ENCODE measurements at places on chromosomes 5 and 9.

DNA sequence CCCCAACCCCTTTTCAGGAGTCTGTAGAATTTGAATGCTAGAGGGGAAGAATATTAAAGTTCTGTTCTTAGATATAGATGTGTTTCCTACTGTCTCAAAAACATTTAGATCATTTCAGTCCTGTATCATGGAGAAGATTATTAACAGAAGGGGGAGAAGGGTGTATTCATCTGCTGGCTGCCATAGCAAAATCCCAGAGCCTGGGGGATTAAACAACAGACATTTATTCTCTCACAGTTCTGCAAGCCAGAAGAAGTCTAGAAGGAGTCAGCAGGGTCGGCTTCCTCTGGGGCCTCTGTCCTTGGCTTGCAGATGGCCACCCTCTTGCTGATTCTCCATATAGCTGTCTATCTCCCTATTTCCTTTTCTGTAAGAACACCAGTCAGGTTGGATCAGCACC is 150.1 kb upstream of the OTULINL start:
- DNase-seq, result no peak

DNA sequence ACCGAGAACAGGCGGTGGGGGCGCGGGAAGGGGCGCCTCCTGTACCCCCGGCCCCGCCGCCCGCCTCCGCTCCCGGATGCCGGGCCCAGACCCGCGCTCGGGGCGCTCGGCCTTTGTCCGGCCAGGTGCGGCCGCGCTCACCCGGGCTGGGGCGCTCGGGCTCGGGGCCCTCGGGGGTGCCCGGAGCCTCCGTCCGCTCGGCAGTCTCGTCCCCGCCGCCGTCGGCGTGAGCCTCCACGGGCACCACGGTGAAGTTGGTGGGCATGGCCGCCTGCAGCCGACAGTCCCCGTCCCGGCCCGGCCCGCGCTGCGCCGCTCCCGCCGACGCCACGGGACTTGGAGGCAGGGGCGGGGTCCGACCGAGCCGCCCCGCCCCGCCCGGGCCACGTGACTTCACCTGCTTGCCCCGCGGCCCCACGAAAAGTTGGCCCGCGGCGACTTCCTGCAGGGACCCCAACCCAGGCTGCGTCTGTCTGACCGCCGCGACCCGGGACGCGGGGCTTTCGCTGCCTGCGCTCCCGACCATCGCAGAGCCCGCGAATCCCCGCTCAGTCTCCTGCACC is at the start of gene SLC12A7:
Gene SLC12A7, minus strand, starts transcription at position 337 of the 563 bp plus-strand sequence. Its CDS starts 72 bp downstream, at position 265.
- no peak for DNase-seq

- no peak for DNase-seq
These were observed 60.6 kb upstream of the SAP30L start for GRCh38 chr5:154385236-154385512.

GRCh38 chr5:104498281-104498680 is 935.7 kb upstream of the NUDT12 start:
- DNase-seq, result no peak

DNA sequence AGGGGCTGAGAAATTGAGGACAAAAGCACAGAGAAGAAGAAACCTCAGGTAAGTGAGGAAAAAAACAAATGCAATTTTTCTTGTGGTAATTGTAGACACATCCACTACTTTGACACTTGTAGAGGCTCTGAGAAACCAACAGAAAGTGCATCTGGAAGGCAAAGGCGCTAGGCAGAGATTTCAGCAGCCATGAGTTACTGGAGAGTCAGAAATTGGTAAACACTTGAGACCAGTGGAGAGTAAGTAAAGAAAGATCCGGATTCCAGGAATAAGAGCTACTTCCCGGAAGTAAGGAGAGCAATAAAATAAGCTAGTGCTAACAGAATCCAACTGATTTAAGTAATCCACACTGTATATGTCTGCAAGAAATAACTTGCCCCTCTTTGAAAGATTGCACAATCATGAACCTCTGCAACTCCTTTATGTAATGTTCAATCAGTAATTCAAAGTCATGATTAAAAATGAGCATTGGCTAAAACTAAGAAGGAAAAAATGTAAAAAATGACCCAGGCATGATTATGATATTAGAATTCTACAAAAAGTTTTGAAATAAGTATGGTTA is 382.1 kb downstream of the CDH18 start:
- no peak for DNase-seq

DNA sequence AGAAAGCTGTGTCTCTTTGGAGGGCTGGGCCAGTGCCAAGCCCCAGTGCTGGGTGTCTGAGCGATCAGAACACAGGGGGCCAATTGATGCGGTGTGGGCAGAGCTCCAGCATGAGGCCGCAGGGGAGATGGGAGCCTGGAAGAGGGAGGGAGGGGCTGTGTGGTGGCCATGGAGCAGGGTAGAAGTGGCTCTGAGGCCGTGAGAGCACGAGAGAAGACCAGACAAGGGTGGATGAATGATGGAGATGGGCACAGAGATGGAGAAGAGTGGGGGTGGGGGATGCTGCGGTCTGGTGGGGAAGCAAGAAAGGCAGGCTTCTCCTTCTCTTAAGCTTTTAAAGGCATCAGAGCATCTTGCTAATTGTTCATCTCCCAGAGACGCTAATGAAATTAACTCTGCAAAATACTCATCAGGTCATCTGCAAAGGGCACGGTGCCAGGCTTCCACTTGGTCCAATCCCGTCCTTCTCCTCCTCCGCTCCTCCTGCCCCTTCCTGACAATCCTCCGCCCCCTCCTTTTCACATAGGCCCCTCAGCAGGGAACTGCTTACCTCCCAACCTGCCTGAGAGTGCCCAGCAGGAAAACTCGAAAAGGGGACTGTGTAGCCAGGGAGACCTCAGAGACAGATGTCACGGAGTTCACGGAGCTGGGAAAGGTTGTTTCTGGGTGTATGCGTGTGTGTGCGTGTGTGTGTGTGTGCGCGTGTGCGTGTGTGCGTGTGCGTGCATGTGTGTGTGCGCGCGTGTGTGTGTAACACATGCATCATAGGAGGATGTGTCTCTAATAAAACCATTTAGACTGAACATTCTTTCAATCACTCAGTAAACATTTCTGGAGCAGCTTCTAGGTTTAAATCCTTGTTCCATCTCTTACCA is 7.1 kb upstream of the UNC5A start:
- DNase-seq, result no peak

GRCh38 chr5:133459474-133460160 is 152.7 kb downstream of the FSTL4 start:
- no peak for DNase-seq

DNA sequence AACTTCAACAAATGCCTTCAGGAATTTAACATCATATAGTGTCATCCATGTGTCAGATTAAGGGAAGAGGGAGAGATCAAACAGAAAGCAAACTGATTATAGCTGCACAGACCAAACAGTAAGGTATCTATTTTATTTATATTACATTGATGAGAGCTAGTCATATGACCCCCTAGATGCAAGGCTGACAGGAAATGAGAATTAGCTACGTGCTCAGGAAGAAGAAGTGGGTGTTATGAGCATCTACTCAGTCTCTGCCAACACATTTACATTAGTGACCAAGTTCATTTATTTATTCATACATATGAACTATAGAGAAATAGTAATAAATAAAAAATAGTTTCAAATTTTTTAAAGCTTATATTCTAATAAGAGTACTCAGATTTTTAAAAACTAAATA is 787.3 kb downstream of the KCTD16 start:
- DNase-seq, result no peak

DNA sequence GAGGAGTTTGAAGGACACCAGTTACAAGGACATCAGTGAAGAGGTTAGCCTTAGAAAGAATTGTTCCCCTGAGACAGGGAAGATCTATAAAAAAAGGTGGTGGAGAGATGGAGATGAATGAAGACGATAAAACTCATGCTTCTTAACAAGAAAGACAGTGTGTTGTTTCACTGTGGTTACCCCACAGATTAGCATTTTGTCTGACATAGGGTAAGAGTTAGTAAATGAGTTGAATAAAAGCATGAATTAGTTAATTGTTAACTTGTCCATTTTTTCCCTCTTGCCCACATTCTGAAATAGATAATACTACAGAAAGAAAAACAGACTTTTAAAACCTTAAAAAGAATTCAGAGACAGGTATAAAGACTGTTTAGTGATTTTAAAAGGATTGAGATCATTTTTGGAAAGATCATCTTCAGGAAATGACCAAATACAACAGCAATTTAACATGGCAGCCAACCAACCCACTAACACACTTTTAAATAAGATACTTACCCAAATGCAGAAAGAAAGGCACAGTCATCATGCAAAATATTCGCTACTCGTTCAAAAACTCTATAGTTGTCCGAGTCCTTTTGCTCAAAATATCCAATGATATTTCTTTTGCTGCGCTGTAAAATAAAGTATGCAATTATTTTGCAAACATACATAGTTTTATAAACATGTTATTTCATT is 78.5 kb downstream of the ERP44 start:
- no peak for DNase-seq

DNA sequence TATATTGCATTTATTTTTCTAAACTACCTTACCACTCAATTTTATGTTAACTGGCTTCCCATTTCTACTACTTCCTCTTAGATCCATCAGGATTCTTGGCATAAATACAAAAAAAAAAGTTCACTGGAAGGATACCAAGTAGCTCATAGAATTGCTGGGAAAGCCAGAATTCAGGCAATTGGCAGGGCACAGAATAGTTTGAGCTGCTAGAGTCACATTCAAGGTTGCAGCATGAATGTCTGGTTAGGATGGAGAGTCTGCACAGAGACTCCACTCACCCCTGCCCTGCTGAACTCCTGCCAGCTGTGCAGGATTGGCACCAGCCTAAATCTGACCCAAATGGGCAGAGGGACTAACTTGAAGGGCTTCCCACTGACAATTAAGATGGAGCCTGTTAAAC is 4.9 kb upstream of the AMACR start:
- DNase-seq, result peak; percentile 73

DNA sequence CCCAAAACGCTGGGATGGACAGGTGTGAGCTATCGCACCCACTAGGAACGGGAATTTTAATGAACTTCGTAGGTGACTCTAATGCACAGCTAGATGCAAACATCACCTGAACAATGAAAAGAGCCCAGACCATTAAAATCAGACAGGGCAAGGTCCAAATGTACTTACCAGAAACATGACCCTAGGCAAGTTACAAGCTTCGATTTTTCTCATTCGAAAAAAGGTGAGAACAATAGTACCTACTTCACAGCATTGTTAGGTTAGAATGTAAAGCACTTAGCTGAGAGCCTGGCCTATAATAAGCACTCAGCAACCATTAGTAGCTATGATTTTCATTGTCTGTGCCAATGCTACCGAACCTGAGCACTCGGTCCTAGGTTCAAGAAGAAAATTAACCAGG is 5.8 kb upstream of the KLHL3 start:
- no peak for DNase-seq

DNA sequence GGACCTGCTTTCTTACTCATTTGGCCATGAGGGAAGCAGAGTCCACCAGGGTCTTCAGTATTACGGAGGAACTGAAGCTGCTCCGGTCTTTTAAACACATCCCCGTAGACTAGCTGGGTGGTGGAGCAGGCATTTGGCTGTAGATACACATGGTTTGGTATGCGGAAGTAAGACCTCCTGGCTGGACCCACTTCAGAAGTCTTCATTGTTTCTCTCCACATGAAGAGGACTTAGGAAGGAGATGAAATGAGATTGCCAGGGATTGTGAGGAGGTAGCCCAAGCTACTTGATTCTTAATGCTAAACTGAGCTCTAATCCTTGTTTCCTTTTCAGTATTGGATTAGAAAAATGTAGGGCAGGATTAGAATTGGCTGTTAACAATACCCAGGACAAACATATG is 32.9 kb downstream of the STXBP1 start:
- DNase-seq, result no peak

DNA sequence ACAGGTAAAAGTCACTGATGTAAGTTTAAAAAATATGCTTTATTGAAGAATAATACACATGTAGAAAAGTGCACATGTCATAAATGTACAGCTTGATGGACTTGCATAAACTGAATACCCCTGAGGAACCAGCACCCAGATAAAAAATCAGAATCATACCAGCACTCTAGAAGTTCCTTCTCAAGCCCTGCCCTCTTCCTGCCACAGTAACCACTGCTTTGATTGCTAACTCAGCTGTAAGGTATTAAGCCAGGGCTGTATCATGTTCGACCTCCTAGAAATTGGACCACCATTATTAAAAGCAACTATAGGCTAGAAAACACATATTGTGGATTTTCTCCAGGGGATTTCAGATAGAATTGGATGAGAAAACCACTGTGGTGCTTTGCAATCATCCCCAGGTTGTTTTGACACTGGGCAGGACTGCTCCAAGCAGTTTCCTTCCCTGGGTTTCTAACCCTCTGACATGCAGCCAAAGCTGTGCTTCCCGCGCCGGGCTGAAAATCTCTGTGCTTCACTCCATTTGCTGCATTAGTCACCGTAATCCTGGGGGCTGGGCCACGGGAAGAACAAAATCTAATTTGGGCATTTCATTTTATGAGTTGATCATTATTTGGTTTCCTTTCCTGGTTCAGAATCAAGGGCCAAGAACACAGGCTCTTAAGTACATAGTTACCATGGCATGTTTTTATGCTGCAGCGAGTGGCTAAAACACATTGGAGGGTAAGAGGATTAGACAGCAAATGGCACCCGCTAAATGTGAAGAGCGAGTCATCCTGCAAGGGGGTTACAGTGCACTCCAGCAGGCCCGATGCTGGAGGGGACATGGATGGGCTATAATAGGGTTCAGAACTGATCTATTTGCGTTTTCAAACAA is 139.4 kb upstream of the IL12B start:
- DNase-seq, result peak; percentile 57

DNA sequence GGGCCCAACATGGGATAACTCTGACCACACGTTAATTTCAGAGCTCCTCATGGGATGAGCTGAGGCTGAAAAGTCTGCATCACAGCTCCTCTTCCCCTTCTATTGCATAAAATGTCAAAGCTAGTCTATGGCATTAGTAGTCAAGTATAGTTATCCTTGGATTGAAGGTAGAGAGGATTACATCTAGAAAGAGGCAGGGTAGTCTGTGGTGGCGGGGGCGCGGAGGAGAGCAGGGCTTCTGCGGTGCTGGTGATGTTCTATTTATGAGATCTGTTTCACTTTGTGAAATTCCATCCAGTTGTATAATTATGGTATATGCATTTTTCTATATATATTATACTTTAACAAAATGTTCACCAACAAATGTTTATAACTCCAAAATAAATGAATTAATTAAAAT is 329.5 kb upstream of the GRAMD2B start:
- no peak for DNase-seq

DNA sequence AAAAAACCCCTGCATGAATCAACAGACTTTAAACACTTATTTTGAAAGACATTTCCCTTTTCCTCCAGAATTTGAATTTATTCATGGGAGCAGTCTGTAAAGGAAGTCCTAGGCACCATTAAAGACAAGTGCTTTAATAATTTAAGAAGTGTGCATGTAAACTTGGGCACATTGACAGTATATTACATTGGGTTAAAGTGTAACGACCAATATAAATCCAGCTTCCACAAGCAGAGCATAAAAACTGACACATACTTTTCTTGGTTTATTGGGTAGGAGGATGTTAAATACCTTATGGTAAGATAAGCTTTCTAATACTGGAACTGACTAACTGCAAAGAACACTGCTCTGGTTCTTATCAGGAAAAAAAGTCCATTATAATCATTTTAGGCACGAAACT is 1.2 kb upstream of the ENTREP1 start:
- DNase-seq, result no peak
